ENCODE measurements at places on chromosomes 1 and 21.

GRCh38 chr1:186783193-186783592 is 45.6 kb upstream of the PLA2G4A start:
- no peak for DNase-seq

DNA sequence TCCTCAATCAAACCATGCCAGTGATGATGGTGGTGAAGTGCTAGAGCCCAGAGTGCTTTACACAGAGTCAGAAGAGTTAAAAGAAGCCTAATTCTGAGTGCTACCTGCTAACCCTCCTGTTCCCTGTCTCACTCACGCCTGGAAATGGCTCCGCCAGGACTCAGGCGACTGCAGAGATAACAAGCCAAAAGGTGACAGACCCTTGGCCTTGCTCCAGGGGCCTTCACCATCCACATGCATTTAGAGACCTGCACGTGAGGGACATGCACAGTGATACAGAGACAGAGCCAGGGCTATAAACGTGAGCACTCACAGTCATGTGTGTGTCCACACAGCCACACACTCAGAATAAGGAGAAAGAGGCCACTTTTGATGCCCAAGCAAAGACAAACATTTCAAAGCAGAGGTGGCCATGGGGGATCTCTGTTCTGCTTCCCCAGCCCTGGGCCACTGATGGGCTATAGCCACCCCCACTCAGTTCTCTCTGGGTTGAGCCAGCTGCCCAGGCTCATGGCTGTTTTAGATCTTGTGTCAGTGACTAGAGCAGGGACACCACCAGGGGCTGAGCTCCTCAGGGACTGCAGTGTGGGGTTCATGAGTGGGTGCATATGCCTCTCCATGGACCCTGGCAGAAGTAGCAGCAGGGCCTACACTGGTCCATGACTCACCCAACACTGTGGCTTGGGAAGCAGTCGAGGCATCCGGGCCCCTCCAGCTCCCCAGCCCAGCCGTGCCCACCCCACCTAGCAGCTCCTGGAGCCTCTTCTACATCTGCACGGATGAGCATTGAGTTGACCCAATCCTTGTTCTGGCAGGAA is 117.2 kb downstream of the EPHB2 start:
- DNase-seq: no peak

DNA sequence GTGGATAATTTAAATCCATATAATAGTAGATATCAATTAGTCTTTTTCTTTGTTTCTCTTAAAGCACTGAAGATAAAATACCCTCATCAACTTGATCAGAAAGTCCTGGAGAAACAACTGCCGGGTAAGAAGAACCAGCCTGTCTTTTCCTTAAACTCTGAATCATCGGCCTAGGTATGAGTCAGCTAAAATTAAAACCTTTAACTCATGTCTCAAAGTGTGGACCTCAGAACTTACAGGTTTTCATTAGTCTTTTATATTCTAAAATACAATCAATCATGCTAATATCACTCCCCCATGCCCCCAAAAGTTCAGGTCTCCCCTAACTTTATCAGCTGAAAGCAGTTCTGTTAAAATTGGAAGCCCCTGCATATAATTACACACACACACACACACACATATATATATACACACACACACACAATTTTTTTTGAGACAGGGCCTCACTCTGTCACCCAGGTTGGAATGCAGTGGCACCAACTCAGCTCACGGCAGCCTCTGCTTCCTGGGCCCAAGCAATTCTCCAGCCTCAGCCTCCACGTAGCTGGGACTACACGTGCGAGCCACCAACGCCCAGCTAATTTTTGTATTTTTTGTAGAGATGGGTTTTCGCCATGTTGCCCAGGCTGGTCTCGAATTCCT is 61.3 kb downstream of the B3GALNT2 start:
- no peak for DNase-seq

GRCh38 chr1:204036882-204037655 is 35.8 kb upstream of the SOX13 start:
- DNase-seq: no peak

DNA sequence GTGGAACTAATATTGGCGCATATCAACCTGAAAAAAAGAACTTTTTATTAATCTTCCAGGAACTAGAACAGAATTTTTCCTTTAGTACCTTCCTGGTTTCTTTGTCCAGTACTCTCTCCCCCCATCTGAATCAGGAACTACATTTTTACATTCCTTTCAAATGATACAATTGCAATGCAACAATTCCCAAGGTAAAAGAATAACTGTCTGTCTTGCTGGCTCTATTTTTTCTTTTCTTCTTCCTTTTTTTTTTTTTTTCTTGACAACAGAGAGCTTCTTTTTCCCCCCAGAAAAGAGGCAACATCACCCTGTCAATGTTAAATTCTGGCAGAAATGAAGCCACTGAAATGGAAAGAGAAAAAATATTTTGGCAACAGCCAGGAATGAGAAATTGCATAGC is 4.5 kb upstream of the CD101 start:
- no peak for DNase-seq

DNA sequence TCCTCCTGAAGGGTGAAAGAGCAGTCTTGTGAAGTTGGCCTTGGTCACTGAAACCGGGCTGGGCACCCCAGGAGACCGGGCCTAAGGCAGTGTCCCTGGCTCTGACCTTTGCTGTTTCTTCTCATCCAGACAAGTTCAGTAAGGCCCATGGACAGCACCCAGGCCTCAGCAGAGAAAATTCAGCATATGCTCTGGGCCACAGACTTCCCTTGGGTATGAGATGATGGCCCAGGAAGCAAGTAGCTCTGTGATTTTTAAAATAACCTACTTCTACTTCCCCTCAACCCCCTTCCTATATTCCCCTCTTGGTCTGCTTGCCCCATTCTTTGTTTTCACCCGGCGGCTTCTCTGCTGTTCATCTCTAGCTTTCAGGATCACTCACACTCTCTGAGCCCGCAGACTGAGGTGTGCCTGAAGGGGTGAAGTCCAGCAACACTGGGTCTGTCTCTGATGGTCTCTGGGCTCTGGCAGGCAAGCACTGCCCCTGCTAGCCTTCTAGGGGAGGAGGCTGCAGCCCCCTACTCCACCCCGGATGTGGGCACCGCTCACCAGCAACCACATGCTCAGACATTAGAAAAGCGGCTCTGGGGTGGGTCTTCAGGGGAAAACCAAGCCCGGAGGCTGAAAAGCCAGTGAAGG is 2.9 kb upstream of the GPR25 start:
- DNase-seq: no peak

DNA sequence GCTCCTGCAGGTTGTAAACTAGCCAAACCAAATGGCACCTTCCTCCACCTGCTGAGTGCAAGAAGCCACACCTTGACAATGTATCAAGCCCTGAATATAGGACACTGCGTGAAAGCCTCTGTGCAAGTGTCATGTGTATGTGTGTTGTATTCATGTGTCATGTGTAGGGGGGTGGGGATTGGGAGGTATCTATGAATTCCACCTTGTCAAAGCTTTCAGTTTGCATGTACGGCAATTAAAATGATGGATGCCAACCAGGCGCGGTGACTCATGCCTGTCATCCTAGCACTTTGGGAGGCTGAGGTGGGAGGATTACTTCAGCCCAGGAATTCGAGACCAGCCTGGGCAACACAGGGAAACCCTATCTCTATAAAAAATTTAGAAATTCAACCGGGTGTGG is 19.8 kb downstream of the CD34 start:
- no peak for DNase-seq

DNA sequence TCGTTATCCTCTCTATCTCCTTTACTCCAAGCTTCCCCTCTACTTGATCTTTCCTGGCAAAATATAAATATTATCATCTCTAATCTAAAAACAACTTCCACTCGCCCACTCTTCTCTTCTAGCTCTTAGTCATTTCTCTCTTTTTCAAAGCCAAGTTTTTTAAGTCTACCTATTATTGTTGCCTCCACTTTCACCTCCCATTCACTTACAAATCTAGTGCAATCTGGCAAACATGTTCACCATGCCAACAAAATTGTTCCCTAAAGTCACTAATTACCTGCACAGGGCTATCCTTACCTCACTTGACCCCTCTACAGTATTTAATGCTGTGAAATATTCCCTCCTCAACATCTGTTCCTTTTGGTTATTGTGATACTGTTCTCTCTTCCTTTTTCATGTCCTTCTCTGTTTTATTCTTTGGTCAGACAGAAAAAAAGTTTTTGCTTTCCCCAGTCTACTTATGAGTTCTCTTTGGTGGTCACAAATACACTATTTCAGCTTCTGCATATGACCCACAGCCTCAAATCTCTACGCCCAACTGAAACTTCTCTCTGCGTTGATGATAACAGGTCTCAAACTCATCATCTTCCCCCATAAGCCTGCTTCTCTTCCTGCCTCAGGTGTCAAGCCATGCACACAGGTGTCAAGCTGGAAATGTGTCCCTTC is 31.9 kb upstream of the RAP1A start:
- DNase-seq: no peak

- DNase-seq: no peak
Observed at GRCh38 chr1:22529901-22530621, 33.2 kb upstream of the EPHA8 start.

- no peak for DNase-seq
Observed at GRCh38 chr1:112342558-112342957, 53.5 kb upstream of the CTTNBP2NL start.

DNA sequence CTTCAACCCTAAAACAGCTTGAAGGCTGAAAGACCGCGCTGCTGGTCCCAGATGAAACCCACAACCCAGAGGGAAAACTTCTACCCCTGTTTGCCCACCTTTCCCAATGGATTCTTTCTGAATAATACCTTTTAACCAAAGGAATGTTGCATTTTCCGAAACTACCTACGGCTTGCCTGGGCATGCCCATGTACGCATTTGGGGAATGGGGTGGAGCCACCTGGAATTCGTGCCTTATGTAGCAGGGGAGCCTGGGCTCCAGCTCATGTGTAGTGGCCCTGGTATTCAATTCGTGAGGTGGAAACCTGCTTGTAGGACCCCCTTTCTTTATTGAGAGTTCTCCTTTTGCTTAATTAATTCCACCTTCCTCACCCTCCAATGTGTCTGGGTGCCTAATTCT is 256.6 kb upstream of the RGS18 start:
- DNase-seq: no peak

DNA sequence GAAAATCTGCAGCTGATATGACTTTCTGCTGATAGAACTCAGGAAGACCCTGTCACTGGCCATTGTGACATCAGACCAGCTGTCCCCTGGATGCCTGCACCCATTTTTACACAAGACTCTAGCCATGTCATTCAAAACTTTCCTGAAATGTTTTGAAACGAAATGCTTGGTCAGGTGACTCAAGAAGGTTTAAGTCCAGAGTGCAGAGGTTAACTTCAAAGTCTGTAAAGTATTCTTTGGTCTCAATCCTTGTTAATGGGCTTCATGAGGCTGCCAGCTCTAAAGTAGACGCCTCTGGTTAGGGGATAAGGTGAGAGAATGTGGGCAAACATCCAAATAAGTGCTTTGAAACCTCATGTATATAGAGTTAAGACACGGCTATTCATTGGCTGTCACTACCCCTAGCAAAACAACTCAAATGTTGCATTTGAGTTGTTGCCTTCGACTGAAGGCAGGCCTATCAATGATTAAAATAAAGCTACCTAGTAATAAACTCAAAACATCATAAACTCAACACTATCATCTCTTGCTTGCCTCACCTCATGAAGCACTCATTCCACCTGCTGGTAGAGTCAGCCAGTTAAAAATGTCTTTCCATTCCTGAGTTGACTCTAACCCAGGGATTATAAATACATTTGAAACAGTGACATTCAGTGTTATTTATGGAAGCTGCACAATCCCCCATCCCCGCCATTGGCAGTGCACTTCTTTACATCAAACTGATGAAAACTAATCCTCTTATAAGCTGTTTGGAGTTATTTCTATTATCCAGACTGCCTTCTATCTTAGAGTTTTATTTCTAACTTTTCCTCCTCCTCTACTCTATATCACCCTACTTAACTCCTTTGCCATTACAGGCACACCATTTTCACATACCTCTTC is 26.0 kb downstream of the RABIF start:
- DNase-seq: no peak

DNA sequence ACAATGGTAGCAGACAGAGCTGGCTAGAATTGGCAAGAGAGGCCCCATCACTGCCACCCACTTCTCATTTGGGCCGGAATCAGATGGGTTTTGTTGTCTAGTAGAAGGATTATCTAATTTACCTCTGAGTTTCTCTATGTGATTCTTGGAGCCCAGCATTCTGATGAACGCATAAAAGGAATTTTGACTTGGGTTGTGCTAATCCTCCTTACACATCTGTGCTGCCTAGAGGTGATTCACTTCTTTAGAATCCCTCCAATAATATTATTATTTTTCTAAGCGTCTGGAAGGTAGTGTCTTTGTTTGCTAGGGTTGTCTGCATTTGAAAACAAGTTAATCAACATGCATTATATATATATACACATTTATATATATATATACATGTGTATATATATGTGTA is 118.1 kb downstream of the RUNX1 start:
- DNase-seq: no peak

DNA sequence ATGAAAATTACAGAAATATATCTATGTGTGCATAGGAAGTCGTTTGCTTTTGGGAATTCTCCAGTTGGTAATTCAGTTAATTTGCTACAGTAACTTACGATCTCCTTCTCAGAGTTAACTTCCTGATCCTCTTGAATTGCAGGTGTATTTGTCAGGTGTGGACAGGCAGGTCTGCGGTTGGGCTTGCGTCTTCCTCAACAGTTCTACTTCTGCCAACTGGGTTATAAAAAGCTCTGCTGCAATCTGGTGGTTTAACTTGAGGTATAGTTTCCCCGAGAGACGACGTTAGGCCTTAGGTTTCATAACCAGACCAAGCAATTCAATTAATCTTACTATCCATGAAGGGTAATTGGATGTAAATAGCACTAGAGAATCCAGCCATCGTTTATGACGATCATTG is 88.2 kb downstream of the GABPA start:
- DNase-seq: no peak

GRCh38 chr1:5685446-5686040 is 306.7 kb downstream of the NPHP4 start:
- DNase-seq: no peak

GRCh38 chr1:157415661-157416060 is 136.7 kb downstream of the FCRL5 start:
- no peak for DNase-seq

DNA sequence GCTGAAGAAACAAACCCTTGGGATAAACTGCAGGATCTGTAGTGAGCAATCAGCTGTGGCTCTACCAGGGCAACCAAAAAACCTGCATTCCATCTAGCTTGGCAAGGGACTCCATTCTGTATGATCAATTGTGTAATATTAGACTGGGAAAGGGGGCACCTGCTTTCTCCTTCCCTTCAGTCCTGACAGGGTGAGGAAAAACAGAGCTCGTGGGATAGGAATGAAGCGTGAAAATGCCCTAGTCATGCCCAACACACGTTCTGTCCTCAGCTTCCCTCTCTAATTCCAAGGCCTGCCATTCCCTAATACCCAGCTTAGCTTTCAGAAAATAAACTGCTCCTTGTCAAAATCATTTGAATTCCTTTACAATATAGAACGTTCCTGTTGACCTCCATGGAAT is 442.3 kb downstream of the PLPP3 start:
- DNase-seq: no peak

DNA sequence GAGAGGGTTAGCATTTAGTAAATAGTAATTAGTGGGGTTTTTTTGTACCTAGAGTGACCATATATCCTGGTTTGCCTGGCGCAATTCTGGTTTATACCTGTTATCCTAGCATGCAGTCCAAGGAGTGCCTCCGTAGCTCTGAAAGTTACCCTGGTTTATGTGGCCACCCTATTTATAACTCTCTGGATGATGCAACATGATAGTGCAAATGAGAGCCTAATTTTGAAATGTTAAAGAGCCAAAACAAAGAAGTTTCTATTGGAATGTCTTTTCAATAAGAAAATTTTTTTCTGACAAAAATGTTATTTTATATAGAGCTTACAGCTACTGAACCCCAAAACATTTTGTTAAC is 5.7 kb downstream of the AHCYL1 start:
- DNase-seq: no peak

Data from esophagus squamous epithelium (tissue), 5 donors.